Stimulated activated CD8-positive, alpha-beta memory T cell treated with anti-CD3 and anti-CD28 coated beads, Interleukin-4, amount 100 ng/mL, for 48 hours (primary cell): ENCODE measurements at places on chromosomes 5 and 9.

DNA sequence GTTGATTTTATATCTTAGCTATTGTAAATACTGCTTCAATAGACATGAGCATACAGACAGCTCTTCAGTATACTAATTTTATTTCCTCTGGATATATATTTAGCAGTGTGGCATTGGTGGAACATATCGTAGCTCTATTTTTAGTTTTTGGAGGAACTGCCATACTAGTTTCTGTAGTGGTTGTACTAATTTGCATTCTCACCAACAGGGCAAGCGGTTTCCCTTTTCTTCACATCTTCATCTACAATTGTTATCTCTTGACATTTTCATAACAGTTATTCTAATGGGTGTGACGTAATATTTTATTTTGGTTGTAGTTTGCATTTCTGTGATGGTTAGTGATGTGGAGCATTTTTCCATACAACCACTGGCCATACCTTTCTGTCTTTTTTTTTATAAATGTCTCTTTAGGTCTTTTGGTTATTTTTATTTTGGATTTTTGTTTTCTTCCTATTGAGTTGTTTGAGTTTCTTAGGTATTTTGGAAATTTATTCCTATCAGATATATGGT lies 32.5 kb downstream of the TAF11L14 start:
- no peak for DNase-seq

DNA sequence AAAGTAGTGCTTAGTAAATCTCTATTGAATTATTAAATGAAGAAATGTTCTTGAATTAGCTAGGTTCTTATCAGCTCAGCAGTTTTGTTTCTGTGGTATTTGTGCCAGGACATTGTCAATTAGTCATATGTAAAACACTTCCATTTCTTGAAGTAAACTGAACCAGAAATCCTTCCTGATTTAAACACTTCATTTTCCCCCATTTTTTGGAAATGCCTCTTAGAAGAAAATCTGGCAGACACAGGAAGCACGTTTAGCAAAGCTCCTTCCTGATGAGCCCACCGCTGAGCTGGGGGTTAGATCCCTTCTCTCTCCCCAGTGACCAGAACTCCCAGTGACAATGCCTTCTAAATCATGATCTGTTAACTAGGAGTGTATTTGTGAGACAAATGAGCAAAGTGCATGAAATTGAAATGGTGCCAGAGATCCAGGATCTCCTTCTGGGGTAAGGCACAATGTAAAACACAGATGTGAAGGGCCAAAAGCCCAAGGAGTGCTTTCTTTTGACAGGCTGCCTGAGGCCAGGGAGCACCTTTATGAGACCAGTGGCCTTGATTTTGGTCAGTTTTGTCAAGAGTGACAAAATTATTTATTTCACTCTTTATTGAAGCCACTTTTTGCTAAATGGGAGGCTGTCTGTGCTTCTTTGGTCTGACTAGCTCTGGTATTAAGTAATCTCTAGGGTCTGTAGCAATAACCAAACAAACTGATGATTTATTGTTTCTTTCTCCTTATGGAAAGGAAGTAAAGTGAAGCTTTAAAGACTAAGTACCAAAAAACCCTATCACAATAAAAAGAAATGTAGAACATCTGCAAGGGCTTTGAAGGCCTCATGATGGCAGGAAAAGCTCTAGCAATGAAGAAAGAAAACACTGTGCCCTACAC lies 25.5 kb upstream of the RUSC2 start:
- DNase-seq, result no peak

- DNase-seq, result no peak
Measured at GRCh38 chr9:126401107-126401506, 74.5 kb downstream of the MVB12B start.

DNA sequence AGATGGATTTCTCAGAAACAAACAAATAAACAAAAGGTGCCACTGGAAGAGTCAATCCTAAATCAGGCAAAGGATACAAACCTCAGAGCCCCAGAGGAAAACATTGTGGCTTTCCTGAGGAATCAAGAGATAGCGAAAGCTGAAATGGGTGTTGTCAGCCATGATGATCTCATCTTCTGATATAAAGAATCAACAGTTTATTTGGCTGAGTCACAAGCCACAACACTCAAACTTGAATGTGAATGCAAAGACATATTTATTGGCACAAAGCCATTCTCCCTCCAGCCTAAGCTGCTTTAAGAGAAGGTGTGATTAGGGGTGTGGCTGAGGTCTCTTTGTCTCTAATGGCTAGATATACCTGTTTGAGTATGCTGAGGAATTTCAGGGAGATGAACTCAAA lies 73.3 kb upstream of the NREP start:
- DNase-seq, result no peak

- no peak for DNase-seq
Measured at GRCh38 chr5:39775086-39775796, 350.5 kb upstream of the DAB2 start.

DNA sequence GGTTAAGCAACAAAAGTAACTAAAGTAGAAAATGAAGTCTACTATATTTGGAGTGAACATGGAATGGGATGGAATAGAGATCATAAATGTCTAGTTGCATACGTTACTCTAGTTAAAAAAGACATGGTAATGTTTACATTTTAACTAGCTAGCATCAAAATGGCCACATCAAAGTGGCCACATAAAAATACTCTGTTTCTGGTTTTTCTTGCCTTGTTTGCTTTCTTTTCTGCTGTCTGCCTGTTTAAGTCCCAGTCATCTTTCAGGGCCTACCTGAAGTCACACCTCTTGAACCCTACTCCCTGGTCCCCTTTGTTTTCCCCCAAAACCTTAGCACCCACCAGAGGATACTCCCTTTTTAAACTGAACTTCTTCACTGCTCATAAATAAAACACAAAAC lies 6.4 kb upstream of the KIF2A start:
- no peak for DNase-seq

DNA sequence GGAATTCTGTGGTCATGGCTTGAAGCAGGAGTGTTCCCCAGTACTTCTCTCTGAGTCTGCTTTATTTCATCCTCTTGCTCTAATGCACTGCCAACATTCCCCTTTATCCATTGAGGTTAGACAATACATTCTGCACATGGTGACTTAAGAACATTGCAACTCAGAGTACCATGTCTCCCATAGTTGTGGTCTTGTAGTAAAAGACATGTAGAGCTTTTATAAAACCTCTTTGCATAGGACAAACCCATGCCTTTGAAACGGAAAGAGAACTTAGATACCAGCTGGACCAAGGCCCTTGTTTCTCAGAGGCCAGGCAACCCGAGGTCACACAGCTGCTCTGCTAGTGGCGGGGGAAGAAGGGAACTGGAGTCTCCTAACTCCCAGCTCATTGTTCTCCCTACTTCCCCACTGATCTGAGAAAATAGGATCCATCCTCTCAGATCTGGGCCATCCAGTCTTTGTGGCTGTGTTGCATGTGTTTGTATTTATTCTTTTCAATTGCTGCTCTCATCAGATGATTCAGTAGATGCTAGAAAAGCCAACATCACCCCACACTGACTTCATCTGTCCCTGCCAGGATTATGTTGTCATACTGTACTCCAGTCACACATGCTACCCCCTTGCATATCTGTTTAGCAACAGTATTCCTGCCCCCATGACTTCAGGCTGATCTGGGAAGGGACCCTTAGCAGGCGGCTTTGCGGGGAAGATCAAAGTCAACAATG lies 236.9 kb downstream of the SAXO1 start:
- no peak for DNase-seq

DNA sequence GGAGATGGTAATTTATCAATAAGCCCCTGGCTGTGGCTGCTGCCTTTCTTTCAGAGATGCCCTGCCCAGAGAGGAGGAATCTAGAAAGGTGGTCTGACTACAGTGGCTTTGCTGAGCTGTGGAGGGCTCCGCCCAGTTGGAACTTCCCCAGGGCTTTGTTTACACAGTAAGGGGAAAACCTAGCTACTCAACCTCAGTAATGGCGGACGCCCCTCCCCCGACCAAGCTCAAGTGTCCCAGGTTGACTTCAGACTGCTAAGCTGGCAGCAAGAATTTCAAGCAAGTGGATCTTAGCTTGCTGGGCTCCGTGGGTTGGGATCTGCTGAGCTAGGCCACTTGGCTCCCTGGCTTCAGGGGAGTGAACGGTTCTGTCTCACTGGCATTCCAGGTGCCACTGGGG lies 865.4 kb upstream of the ACO1 start:
- DNase-seq, result peak; percentile 49

GRCh38 chr5:42597318-42597937 lies 159.2 kb upstream of the CCDC152 start:
- no peak for DNase-seq

DNA sequence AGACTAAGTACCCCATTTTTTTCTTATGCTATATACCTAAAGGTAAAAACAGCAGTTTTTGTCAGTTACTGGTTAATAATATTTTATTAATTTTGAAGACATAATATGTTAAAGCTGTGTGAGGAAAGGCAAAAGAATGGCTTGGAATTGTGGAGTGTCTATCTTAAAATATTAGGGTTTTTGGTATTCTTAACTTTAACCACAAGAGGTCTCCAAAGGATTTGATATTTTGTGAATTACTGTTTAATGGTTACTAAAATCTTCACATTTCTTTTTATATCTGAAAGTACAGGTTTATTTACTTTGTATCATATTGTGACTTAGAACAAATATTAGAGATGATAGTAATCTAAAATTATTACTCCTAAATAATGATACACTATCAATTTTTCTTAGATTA lies 32.0 kb upstream of the DHFR start:
- DNase-seq, result no peak

- no peak for DNase-seq
Measured at GRCh38 chr9:93520523-93520922, 55.9 kb upstream of the PHF2 start.

DNA sequence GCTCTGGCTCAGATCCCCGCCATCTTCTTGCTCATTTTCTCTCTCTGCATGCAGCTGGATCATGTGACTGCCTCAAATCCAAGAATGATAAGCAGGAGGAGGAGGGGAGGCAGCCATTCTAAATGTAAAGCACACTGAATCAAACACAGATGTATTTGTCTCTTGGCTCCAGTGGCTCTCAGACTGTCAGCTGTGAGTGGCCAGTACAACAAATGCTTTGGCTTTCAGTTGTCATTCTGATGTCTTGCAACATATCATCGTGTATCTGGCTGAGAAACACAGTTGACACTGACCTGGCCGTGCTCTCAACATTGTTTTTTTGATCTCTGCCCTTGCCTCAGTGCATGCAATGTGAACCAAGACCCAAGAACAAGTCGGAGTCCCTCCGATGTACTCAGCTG lies 233.1 kb downstream of the ADAMTSL1 start:
- DNase-seq, result no peak

DNA sequence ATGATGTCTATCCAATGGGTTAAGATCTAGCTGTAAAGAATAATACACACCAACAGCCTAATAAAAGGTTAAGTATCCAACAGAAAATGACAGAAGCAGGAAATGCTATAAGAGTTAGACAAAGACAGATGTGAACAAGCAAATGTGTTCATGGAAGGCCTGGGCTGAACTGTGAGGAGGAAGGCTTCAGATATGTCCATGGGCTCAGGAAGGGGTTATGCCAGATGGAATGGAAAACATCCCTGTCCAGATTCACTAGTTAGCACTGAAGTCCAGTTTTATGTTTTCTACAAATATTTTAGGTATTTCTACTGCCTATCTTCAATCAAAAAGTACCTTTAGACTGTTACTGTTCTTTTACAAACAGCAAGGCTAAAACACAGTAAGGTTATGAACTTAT lies 27.1 kb downstream of the ERAP1 start:
- no peak for DNase-seq

GRCh38 chr5:142304013-142304701 lies 20.7 kb downstream of the SPRY4 start:
- no peak for DNase-seq
